ENCODE measurements at places on chromosomes 7 and 10.

DNA sequence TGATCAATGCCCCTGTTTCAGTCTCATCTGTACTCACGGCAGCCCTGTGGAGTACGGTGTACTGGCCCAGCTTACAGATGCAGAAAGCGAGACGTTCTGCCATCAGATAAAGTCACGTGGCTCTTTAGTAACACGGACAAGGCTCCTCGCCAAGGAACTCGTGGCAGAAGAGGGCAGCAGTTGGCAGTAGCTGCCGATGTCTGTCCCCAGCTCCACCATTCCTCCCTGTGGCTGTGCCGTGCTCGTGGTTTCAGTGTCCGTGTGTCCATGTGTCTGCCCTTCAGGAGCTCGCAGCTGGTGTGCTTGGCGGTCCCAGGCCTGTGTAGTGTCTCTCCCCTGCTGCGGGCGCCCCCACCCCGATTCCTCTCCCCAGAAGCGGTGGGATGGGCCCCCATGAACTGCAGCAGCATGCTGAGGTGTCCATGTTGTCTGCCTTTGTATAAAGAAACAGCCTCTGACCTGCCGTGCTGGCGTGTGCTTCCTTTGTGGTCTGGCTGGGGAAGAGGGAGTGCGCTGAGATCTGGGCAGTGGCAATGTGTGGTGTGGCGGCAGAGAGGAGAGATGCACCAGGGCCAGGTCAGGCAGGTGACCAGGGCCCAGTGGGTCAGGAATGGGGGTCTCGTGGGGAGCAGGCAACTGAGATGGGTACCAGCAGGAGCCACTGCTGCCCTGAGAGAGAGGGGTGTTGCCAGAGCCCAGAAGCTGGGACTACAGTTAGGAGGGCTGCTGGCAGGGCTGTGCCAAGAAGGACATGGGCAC lies 9.8 kb downstream of the RHBDD2 start:
- DNase-seq, result no peak

DNA sequence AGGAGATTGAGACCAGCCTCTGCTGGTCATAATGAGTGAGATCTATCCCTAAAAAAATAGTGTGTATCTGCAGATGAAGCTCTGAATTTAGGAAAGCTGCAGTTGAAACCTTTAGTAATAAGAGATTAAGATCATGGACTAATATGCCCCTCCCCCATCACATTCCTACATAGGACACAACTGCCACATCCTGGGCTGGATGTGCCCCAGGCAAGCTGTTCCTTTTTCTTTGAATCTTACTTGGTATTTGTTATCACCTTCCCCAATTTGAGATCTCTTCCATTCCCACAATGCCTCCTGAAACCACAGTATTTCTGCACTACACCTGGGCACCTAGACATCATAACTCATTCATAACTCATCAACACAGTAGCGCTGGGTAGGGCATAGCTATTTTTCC lies 74.1 kb downstream of the DOCK1 start:
- DNase-seq, result no peak

DNA sequence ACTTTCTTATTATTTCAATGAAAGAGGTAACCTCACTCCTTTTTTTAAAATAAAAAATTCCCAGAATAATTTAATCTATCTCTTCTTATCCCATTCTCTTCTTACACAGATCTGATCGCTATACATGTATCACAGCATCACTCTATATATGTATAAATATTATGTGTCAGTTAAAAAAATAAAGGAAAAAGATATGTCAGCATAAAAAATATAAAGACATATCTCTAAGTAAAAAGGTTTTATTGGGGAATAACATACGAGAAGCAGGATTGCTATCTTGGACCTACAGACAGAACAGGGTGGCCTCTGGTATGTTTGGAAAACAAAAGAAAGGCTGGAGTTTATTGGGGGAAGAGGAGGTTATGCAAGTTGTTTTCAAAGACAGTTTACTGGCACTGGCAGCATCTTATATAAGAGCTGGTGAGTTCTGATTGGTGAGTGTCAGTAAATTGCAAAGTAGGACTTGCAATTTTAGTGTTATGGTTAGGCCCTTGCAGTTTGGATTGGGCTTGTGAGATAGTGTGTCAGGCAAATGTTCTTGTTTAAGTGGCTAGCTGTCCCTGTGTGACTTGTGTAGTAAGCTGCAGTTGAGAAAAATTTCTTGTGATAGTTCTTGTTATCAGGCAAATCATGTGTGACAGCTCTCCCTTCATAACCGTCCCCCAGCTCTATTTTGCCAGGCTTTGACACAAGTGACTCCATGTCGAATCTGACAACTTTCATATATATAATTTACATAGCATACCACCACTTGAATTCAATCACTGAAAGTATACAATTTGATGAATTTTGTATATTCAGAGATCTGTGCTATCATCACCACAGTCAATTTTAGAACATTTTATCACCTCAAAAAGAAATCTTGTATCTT lies 118.2 kb downstream of the HBP1 start:
- no peak for DNase-seq

DNA sequence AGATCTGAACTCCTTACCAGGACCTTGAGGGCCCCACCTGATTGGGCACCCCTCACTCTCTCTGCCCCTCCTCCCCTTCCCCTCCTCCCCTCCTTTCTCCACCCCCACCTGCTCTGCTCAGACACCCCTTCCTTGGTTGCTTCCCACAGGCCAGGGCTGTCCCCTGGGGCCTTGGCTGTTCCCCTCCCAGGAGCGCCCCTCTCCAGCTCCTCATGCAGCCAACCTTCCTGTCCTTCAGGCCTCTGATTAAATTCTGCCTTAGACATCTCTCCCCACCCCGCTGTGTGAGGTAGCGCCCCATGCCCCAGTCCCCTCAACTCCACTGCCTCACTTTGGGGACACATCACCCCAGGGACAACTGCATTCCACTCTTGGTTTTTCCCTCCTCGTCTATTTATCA lies 32.4 kb downstream of the HTRA1 start:
- no peak for DNase-seq

- DNase-seq, result no peak
Observed at GRCh38 chr7:86262781-86263180, 380.9 kb upstream of the GRM3 start.

- DNase-seq, result no peak
Observed at GRCh38 chr7:90938371-90938770, 325.9 kb upstream of the FZD1 start.

DNA sequence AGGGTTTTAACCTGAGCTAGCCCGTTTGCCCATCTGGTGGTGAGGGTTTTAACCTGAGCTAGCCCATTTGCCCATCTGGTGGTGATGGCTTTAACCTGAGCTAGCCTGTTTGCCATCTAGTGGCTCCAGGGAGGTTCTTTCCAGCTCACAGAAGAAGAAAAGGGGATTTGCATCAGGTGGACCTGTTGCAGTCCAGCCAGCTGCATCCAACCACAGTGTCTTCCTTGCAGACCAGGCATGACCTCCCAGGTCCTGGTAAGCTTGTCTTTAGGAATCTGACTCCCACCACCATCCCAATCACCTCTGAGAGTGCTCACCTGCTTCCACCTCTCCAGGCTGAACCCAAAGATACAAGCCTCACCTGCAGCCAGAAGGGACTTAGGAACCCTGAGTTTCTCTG lies 62.4 kb upstream of the EMX2 start:
- DNase-seq, result no peak

DNA sequence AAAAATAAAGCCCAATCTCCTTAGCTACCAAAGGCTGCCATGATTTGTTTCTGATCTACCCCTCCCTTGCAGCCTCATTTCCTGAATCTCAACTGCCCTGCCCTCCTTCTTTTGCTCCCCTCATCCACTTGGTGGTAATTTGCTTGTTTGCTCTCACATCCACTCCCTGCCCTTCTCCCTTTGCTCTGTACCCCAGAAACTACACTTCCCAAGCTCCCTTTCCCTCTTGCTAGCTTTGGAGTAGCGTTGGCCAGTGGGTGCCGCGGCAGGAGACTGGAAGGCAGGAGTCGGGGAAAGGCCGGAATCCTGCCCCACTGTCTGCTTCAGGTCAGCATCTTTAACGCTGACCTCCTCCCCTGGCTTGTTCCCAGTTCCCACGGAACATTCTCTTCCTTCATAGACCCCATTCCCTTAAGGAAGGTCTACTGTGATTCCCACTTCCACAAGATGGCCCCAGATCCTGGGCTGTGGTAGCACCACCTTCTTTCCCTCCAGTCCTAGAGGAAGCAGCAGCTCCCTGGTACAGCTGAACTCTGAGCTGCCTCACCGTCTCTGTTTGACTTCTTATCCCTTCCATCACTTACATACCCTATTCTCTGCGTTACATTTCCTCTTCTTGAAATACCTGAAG lies 79.1 kb downstream of the PIK3CG start:
- DNase-seq, result no peak

- DNase-seq, result no peak
Observed at GRCh38 chr10:61329854-61330253, 123.3 kb downstream of the TMEM26 start.

DNA sequence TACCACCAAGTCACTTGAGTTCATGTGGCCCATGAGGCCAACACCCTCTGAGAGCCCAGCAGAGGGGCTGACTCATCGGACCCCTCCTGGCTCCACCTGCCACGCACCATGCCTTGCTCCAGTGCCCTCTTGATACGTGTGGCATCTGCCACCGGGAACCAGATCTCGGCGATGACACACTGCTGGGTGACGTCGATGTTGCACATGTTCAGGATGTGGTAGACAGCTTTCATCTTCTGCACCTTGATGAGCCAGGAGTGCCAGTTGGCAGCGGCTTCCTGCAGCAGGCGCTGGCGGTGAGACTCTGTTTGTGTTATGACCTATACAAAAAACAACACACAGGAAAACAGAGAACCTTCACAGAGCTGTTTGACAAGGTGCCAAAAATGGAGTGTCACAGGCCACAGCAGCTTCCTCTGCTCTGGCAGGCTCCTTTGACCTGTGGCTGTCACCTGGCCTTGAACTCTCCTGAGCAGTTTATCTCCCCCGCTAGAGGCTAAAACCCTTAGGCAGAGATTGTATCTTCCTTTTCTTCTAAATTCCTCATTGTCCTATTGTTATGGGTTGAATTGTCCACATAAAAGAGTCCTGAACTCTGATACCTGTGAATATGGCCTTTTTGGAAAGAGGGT lies 45.2 kb upstream of the TMEM213 start:
- peak; percentile 91 for DNase-seq

- DNase-seq, result no peak
Observed at GRCh38 chr7:46229409-46229808, 308.3 kb upstream of the IGFBP3 start.

- DNase-seq, result no peak
Observed at GRCh38 chr7:2953588-2954407, 89.9 kb downstream of the CARD11 start.

- no peak for DNase-seq
Observed at GRCh38 chr7:69651101-69651590, 52.9 kb downstream of the AUTS2 start.

DNA sequence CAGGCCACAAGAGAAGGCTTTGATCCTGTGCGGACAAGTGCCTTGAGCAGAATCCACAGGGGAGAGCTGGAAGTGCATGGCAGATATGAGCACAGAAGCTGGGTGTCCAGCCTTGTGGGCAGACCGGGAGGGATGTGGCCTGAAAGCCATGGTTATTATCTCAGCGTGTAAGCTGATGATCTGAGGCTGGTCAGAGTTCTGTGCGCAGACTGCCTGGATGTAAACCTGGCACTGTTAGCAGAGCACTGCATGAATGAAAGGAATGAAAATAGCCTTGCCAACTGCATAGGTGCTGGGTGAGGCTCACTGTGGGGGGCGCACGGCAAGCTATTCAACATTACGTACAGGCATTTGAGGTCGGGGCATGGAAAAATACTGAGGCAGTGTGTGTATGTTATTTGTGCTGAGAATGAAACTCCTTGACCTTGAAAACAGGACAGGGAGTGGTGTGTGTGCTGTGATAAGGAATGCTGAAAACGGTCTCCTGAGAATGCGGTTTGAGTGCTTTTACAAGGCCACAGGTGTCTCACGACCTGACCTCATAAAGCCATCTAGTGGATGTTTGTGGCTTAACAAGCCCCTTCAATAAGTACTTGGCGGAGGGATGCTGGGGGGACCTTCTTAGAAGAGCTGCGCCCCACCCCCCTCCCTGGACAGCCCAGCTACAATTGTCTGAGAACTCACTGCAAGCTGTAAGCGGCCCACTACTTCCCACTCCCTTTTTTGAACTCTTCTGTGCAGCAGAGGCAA lies 18.7 kb downstream of the AKR1C1 start:
- DNase-seq, result no peak

DNA sequence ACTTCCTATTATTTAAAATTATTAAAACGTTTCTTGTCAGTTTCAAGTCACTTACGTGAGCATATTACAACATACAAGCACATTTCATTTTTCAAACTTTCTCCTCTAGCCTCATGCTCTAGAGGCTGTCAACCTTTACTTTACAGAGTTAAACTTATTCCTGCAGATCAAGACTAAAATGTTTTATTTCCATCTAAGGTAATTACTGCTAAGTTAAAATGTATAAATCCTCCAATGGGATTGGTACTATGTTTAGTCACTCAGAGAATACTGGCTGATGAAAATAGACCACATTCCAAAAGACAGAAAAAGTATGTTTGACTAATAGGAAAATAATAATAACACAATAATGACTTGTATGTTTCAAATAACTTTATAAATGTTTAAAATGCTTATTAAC lies 8.4 kb upstream of the TRDMT1 start:
- no peak for DNase-seq

DNA sequence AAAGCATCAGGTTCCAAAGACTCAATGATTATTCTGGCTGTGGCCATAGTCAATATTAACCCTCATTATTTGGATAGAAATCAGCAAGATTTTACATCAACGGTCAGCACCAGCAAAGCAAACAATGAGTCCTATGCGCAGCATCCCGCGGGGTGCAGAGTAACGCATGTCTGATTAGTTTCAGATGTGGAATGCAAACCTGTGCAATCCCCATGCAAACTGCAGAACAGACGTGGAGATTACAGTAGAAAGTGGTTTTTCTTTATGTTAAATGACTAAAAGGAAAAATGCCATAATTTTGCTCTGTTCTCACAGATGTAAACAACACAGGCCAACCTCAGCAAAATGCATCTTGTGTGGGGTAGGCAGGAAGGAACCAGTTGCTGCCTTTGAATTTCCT lies 258.1 kb upstream of the GRB10 start:
- no peak for DNase-seq

- DNase-seq, result no peak
Observed at GRCh38 chr7:30630986-30631385, 36.3 kb downstream of the GARS1 start.

- no peak for DNase-seq
Observed at GRCh38 chr7:115363916-115364315, 442.0 kb downstream of the MDFIC start.

GRCh38 chr10:79298403-79299244 lies 48.6 kb upstream of the PPIF start:
- DNase-seq, result no peak

GRCh38 chr10:99733366-99733765 lies 1.3 kb downstream of the CUTC start:
- peak; percentile 13 for DNase-seq

- DNase-seq, result no peak
Observed at GRCh38 chr7:17690030-17690429, 250.3 kb downstream of the SNX13 start.

GRCh38 chr7:19114551-19114855 lies 2.9 kb downstream of the TWIST1 start:
- no peak for DNase-seq

- DNase-seq, result no peak
Observed at GRCh38 chr10:48508791-48509772, 95.8 kb downstream of the ARHGAP22 start.

Measured in NCI-H524 (cell line).